Motor neuron (in vitro differentiated cells): ENCODE measurements at places on chromosomes 16 and 17. TPM values are rescaled to one million over a fixed set of nuclear protein-coding genes. Genes with fewer than 3 reads are reported as not detected.

The CCL1 gene
- total RNA-seq: not detected in 2 replicates

The WNT3 gene
- total RNA-seq: 3.5 and 3.6 TPM in 2 replicates

The AKTIP gene
- 15.6 and 16.2 TPM in 2 replicates for total RNA-seq

GRCh38 chr16:55000595-55000994 lies 69.9 kb downstream of the IRX5 start:
- ATAC-seq: no peak

DNA sequence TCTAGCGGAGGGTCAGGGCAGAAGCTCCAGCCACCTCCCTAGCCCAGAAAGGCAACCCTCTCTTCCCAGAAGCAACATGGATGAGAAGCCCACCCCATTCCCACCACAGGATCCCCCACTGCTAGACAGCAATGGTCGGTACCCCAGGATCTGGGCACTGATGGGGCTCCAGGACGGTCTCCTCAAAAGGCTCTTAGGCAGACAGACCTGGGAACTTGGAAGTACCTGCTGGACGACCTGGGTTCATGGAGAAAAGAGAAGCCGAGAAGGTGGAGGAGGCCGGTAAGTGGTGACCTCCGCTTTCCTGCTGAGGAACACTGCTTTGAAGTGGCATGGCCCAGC lies 96.6 kb downstream of the TBC1D16 start:
- ATAC-seq: no peak

- ATAC-seq: no peak
Observed at GRCh38 chr17:37056622-37057021, 107.9 kb downstream of the AATF start.
